Islet precursor cell (in vitro differentiated cells): ENCODE measurements at places on chromosomes 4 and X.

DNA sequence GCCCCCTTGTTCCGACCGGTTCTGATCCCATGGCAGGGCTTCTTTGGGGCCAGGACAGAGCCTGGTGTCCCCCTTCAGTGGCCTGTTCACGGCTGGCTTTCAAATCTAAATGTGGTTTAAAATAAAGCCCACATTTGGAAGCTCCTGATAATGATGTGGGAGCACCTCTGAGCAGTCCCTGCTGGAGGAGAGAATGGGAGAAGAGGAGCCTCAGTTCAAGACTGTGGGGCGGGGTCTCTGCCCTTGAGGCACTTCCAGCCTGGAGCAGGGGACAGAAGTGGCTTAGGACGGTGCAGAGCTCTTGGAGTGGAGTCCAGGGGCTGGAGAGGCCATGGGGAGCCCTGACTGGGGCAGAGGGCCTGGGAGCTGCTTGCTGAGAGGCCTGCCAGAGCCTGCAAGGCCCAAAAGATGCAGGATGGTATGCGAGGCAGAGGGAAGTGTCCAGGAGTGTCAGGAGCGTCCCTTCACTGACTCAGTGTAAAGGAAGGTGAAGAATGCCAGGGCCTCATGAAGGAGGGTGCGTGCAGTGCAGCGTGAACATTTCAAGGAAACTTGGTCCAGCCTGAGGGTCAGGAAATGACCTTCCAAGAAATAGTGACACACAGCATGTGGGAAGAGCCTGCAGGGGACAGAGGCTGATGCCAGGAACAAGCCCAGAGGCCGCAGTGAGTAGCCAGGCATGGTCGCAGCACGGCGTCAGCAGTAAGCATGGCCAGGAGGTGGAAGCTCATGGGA, 21.1 kb upstream of the TADA2B start:
- peak; percentile 97 for DNase-seq

DNA sequence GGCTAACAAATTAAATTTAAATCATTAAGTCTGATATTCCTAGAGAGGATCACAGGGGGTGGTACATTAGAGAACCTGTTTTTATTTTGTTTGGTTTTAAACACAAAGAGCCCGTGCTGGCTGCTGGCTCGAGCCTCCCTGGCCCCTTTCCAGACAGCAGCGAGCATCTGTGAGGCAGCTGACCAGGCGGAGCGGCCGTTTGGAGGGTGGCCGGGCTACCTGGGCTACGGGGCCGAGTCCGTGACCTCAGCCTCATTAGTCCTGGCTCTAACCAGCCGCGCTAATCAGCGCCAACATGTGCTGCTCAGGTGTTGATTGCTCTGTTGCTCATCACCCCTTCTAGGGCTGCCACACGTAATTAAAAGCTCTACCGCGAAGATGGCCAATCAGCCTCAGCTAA, 35.3 kb downstream of the DCTD start:
- DNase-seq = peak; percentile 26

- DNase-seq = no peak
Measured at GRCh38 chr4:63814171-63814964, 594.9 kb downstream of the TECRL start.

- DNase-seq = no peak
Measured at GRCh38 chr4:24604558-24605214, 20.3 kb upstream of the DHX15 start.

DNA sequence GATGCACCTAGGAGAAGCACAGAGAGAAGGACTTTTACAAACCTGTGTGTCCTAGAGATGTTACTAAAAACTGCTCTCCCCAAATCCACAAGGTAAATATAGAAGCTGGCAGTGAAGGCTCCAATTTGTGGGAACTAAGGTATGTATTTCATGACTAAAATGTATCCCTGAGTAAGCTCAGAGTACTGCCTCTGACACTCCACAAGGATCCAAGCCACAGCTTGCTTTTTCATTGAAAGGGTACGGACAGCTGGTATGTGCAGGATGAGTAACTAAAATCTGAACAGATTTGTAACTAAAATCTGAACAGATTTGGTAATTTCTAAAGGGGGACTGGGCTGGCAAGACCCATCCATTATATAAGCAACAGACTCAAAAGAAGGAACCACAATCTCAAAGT, 187.6 kb downstream of the DCLK2 start:
- no peak for DNase-seq

GRCh38 chr4:83179205-83179604, 64.7 kb upstream of the PLAC8 start:
- DNase-seq = no peak

GRCh38 chr4:116005806-116006088, 892.3 kb upstream of the NDST4 start:
- no peak for DNase-seq

GRCh38 chr4:26345565-26345938, 24.7 kb downstream of the RBPJ start:
- DNase-seq = no peak

- DNase-seq = peak; percentile 72
Measured at GRCh38 chrX:52353838-52354237, 15.0 kb upstream of the XAGE2 start.

DNA sequence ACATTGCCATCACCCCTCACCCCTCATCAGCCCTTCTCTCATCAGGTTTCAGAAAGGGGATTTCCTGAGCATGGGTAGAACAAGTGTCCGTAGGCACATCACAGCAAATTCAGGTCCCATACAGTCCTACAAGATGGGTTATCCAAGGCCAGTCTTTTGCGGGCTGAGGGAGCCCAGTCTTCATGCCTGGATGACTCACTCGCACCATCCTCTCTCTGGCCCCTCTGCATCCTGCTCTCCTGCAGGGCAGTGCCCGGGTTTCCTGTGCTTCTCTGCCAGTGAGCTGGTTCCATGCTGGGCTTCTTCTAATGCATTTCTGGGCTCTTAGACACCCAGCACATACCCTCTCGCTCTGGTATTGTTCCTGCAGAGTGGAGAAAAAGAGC, 7.3 kb upstream of the INTS6L start:
- DNase-seq = no peak
